Activated CD4-positive, alpha-beta T cell treated with anti-CD3 and anti-CD28 coated beads, Interleukin-2, amount 10 ng/mL, durations not matched to agents 7 days and 5 days (primary cell): ENCODE measurements at places on chromosomes 7 and 10.

- peak; percentile 96 for DNase-seq
Observed at GRCh38 chr10:130110246-130111112, at the start of gene C10orf143. Gene C10orf143, minus strand, starts transcription at chr10:130110830. Its CDS starts 58 bp downstream, at chr10:130110772.

GRCh38 chr7:76293407-76293901 is 9.0 kb upstream of the HSPB1 start:
- DNase-seq = no peak

GRCh38 chr7:158809596-158809995 is 19.7 kb downstream of the ESYT2 start:
- DNase-seq = no peak

GRCh38 chr7:77653572-77653971 is 42.7 kb upstream of the RSBN1L start:
- DNase-seq = no peak

DNA sequence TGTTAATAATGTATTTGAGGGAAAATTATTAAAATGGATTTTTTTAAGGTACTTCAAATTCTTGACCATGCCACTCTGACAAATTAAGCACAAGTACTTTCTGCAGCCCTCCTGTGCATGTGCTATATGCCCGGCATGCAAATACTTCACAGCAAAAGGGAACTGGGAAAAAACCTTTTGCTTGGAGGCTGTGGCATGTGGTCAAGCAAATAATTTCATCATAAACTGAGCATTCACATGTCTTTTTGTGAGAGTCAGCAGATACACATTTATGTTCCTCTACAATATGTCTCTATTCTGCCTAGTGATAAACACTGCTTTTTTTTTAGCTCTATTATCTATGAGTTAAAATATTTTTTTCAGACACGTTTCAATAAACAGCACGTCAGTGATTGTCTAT is 53.7 kb upstream of the SEMA3A start:
- no peak for DNase-seq

GRCh38 chr7:94907811-94908322 is 473 bp downstream of the PPP1R9A start:
- no peak for DNase-seq

DNA sequence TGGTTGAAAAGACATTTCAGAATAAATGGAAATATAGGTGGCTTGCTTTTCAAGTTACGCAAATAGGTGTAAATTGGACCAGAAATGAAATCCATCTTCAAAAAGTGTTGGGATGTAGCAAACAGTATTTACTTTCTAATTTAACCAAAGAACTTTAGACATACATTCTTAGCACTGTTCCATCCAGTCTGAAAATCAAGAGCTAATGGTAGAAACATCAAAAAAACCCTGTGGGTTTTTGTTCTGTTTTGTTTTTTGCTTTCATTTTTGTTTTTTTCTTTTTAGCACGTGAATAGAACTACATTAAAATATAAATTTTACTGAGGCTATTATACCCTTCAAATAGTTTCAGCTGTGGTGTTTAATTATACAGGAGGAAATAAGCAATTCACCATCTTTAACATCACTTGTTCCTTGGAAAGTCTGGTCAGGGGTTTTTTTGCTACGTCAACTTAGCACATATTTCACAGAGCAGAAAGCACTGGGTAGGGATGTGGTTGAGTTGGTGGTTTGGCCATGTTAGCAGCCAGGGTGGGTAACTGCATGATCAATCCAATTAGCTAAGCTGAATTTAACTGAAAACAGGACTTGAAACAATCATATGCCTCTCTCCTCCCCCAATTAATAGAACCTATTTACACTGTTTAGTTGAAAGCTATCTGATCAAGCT is 275.4 kb upstream of the PFKP start:
- DNase-seq = peak; percentile 46

DNA sequence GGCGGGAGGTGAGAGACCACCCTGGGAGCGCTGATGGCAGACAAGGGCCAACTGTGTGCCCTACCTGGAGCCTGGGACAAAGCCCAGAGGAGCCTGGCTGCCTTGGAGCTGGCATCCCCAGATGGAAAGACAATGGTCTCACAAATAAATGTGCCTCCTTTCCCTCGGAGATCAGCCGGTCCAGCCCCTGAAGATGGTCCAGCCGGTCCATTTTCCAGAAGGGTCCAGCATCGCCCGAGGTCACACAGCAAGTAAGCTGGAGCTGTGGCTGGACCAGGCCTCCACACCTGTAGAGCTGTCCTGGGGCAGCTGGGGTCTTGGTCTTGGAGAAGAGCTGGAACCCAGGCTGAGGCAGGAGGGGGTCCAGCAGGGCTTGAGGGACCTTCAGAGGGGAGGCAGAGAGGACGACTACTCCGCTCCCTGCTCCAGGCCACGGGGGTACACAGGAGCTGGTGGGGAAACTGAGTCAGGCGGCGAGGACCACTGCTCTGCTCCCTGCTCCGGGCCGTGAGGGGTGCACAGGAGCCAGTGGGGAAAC is 3.6 kb downstream of the ELFN1 start:
- no peak for DNase-seq

- DNase-seq = no peak
Observed at GRCh38 chr10:44995914-44996669, 4.6 kb upstream of the ZNF22 start.

- DNase-seq = no peak
Observed at GRCh38 chr10:69880301-69881081, 78.8 kb downstream of the COL13A1 start.

DNA sequence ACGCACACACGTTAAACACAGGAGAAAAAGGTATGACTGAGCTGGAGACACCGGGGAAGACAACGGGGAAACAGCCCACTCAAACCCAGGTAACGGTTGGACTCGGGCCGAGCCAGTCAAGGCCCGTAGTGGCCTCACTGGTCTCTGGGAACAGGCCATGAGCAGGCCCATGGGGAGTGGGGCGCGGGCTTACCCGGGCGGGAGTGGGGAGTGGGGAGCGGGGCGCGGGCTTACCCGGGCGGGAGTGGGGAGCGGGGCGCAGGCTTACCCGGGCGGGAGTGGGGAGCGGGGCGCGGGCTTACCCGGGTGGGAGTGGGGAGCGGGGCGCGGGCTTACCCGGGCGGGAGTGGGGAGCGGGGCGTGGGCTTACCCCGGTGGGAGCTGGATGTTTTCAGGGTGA is 11.5 kb downstream of the INTS1 start:
- no peak for DNase-seq

GRCh38 chr10:100129424-100129823 is 47.8 kb upstream of the CPN1 start:
- no peak for DNase-seq

DNA sequence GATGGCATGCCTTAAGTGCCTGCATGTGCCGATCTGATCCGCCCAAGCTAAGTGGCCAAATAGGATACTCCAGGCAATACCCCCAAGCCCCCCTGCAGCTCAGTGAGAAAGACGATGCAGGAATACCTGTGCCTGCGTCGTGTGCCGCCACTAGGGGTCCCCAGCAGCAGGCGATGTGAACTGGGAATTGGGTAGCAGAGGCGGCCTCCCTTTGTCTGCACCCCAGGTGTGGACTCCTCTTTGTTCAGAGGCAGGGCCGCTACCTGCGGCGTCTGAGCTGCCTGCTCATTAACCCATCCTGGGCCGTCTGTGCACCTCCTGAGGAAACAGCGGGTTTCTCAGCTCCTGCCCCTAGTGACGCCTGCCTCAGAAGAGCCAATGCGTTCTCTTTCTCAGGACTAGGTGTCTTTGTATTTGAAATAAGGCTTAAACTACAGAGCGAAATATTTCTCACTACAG is 4.8 kb upstream of the CHN2 start:
- DNase-seq = peak; percentile 55

GRCh38 chr10:128431083-128431482 is 304.9 kb upstream of the MKI67 start:
- DNase-seq = no peak

- no peak for DNase-seq
Observed at GRCh38 chr7:104794154-104794553, 219.9 kb upstream of the KMT2E start.

- DNase-seq = no peak
Observed at GRCh38 chr10:125221716-125222115, 61.4 kb upstream of the CTBP2 start.

DNA sequence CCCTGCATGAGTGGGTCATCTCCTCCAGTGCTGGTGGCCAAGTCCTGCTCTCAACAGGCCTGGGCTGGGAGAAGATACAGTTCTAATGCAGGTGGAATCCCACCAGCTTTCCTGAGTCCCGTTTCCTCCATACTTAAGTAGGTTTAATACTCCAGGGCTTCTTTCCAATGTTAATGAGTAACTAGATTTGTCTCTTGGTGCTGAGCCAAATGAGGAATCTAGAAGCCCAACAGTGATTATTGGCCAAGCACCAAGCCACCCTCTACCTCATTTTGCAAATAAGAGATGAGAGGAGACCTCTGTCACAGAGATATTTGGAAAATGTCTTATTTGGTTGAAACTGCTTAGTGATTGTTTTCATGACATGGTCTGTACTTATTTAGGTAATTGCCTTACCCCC is 37.1 kb downstream of the STARD3NL start:
- no peak for DNase-seq

DNA sequence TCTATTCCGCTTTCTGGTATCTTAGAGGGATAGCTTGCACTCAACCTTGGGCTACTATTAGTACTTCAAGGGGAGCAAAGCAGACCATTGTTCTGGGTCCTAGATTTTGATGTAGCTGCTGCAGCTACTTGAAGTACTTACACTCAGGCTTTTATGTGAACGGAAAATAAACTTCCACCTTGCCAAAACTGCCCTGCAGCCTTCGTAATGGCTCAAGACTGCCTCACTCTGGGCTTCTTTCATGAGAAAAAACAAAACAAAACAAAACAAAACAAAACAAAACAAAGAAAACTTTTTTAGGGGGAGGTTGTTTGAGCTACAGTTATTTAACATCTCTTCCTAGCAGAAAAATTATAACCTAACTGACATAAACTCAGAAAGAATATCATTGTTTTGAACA is 19.4 kb upstream of the EPHB6 start:
- DNase-seq = no peak

DNA sequence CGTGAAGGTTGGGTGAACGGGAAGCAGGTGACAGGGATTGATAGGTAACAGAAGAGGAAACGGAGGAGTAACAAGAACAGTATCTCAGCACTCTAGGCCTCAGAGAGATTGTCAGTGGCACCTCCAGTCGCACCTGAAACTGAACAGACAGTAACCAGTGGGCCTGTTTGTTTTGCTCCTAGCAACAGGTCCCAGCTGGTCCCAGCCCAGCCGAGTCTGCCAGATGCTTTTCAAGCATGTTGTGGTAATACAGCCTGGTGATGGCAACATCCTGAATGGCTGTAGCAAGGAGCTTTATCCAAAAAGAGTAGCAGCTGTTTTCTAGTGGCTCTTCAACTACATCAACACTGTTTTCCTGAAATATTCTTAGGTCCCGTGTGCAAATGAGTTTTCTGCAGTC is 4.7 kb downstream of the CACNB2 start:
- no peak for DNase-seq

DNA sequence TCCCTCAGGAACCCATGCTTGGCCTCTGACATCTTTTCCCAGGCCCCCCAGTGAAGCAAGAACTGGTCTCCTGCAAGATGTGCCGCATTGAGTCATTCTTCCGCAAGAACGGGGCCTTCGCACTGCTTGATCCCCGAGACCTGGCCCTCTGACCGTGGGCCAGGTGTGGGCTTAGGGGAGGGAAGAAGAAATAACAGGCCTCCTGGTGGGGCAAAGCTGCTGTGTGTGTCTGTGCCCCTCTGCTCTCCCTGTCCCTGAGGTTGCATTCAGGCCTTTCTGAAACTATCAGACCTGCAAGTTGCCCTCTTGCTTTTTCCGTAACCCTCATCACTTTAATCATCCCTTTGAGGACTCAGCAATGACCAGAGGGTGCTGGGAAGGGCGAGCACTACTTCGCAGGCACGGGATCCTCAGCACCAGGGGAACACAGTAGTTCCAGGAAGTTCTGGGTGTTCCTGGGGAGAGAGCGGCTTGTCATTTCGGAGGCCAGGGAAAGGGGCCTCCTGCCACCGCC is 6.0 kb downstream of the ATP6V1F start:
- no peak for DNase-seq

DNA sequence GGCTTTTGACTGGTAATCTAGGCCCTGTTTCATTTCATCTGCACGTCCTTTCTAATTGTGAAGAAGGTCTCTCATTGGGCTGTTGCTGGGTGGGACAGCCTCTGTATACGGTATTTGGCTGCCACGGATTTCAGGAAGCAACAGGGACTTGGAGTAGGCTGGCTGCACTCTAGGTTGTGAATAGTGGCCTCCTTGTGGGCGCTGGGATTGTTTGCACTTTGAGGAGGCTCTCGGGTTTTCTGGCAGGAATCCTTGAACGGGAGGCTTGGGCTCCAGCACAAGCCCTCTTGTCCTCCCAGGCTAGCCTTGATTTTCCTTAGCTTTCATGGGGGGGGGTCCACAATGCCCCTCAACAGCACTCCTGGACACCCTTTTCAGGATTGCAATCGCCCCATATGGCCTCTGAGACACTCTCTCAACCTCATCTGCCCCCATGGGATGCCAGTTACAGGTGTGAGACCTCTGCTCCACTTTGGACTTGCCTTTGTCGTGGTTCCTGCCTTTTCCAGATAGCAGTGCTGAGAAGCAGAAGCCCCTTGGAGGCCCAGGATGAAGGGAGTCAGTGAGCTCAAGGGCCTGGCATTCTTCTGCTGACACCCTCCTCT is 33.9 kb upstream of the ZNF273 start:
- no peak for DNase-seq

DNA sequence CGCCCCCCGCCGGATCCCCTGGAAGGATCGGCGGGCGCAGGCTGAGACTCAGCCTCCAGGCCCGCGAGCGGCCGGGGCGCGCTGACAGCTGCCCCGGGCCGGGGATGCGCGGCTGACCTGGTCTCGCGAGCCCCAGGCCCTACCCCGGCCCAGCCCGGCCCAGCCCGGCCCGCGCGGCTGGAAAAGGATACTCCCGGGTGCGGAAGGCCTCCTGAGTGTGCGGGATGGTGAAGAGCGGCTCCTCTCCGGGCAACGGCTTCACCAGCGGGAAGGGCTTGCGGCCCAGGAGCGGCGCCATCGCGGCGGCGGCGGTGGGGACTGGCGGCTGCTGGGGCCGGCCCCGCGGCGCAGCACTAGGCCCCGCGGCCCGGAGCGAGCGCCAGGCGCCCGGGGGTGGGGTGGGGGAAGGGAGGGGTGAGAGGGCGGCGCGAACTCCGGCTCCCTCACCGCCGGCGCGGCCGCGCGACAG is 423 bp downstream of the BAZ1B start:
- DNase-seq = no peak

GRCh38 chr7:116828281-116828680 is 34.1 kb upstream of the CAPZA2 start:
- DNase-seq = no peak

DNA sequence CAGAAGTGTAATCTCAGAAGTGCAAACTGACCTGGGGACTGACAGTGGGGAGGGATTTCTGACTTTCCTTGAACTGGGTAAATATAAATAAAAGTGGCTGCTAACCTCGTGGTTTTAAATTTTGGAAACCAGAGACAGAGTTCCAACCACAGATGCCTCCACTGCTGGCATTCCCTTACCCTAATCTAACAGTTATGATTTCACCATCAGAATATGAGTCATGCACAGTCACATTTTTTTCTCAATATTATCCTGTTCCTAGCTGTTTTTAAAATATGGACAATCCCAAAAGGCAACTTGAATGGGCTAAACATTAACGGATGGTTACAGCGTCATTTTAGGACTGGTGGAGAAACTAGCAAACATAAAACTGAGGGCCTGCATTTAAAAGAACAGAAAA is 264.3 kb upstream of the INHBA start:
- no peak for DNase-seq

GRCh38 chr10:43682956-43683355 is 34.3 kb upstream of the ZNF32 start:
- DNase-seq = no peak
